ENCODE measurements at places on chromosomes 7 and 10.

- DNase-seq, result no peak
Observed at GRCh38 chr7:107948645-107949442, 54.1 kb downstream of the LAMB1 start.

DNA sequence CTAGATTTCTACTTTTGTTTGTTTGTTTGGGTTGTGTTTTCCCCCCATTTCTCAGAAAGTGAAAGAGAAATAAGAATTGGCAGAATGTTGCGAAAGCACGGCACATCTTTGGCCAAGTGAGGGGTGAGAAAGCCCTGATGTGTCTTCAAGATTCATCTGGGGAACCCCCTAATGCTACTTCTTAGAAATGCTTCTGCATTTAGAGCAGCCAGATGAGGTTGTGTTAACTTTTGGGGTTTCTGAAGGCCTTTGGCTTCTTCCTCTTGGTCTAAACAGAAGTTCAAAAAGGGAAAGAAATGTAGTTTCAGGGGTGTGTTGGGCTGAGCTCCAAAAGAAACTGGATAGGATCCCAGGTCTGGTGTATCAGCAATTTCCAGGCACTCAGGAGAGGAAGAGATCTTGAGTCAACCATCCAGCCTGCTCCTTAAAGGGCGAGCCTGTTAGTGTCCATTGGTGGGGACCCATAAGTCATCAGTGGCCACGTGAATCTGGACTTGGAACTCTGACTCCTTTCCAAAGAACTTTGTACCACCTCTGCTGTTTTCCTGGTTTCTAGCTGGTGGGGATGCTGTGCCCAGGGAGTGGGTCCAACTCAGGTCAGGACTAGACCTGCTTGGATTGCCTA is 6.5 kb downstream of the DUSP5 start:
- peak; percentile 74 for DNase-seq

- DNase-seq, result no peak
Observed at GRCh38 chr10:69337296-69338132, 59.2 kb downstream of the HK1 start.

- no peak for DNase-seq
Observed at GRCh38 chr7:90988516-90988915, 275.7 kb upstream of the FZD1 start.

DNA sequence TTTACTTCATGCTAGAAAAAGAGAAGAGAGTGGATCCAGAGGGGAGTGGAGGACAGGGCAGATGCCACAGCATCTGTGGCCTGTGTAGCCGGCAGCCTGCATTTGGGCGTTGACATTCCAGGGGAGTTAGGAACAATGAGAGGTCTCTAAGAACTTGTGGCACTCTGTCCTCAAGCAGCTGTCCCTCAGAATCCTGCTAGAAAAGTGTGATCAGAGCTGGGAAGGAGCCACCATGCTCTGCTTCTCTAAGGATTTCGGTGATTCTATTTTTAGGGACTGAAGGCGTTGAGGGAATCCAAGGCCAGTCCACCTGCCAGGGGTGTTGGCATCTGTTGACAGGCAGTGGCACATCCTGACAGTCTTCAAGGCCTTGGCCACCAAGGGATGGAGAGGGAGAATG is 7.6 kb downstream of the LRIT2 start:
- no peak for DNase-seq

DNA sequence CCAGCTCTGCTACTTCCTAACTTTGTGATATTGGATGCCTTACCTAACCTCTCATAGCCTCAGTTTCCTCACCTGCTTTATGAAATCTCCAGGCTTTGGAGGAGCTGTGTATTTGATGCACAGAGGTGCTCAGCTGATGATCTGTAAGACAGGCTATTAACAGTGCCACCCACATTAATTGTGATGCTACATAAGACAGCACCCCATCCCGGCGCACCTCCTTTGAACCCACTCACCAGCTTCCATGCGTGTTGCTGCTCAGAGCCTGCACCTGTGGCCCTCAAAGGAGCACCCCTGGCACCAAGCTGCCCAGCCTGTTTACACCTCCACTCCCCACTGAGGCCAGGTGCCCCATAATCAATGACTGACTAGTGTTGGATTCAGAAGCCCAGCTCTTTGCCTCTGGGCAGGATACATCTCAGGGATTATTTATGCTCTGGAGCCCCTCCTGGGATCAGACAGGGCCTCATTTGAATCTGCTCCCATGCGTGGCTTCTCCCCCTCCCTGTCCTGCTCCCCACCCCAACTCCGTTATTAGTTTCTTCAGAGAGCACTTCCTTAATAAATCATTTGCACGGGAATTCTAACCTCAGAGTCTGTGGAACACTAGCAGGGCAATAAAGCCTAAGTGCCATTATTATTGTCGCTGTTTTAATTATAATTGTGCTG is 87.7 kb downstream of the GFRA1 start:
- no peak for DNase-seq

- DNase-seq, result no peak
Observed at GRCh38 chr7:29076631-29077030, 69.7 kb downstream of the CPVL start.

DNA sequence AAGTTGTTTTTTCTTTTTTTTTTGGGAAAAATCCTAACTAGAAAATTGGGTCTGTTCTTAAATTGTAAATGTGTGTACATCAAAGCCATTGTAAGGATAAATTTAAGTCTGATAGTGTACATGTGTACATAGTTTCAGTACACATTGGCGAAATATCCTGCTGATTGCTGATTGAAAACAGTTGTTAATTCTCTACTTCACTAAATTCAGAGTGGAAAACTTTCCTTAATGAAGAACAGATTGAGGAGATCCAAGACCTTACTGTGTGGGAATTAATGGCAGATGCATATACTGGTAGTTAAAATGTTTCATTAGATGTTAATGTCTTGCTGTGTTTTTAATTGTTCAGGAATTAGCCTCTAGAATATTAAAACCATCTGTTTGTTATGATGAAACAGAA is 506.0 kb downstream of the AUTS2 start:
- DNase-seq, result no peak

DNA sequence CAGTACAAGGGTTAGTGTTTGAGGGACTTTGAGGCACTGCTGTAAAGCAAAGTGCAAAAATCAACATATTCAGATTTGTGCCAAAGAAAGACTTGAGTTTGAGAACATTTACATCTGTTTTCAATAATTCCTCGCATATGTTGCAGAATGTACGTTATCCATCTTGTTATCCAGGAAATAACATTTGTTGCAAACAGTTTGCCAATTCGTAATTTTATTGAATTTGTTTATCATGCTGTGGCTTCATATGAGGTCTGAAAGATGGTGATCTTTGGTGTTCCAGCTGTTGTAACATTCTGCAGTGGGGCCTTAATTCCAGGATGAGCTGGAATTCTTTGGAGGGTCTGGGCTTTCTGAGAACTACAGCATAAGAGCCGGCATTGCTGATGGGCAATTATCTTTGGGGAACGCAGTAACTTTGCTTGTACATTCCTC is 396.2 kb downstream of the LRMDA start:
- DNase-seq, result no peak

DNA sequence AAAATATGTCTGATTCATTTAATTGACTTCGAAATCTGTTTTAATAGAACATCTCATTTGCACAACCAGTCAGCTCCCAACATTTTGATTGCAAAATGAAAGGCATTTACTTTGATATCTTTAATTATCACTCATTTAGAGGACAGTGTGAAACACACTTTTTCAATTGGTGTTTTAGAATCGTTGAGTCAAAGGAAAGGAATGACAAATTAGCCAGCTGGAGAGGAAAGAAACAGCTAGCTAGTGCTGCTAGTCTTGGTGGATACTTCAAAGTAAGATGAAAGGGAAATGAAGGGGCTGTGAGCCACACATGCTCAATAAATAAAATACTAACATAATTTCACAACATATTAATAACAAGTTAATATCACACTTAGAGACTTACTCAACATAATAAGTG is 570.2 kb downstream of the PHTF2 start:
- DNase-seq, result no peak

GRCh38 chr7:30172451-30172850 is 37.7 kb downstream of the MTURN start:
- DNase-seq, result no peak

DNA sequence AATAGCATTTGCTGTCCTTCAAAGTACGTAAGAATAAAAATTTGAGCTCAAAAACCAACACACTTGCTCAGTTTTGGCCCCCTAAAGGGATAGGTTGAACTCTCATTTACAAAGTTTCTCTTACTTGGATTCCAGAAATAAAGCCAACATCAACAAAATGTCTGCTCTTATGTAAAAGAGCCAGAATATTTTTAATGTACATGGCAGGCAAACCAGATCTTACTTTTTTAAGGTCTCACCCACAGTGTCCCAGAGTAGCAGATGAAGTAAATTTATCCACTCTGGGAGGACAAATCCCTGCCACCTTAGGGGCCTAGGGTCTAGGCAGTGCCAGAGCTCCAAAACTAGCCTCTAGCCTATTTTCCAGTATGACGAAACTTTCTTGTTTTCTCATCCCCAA is 159.6 kb downstream of the SKAP2 start:
- no peak for DNase-seq

DNA sequence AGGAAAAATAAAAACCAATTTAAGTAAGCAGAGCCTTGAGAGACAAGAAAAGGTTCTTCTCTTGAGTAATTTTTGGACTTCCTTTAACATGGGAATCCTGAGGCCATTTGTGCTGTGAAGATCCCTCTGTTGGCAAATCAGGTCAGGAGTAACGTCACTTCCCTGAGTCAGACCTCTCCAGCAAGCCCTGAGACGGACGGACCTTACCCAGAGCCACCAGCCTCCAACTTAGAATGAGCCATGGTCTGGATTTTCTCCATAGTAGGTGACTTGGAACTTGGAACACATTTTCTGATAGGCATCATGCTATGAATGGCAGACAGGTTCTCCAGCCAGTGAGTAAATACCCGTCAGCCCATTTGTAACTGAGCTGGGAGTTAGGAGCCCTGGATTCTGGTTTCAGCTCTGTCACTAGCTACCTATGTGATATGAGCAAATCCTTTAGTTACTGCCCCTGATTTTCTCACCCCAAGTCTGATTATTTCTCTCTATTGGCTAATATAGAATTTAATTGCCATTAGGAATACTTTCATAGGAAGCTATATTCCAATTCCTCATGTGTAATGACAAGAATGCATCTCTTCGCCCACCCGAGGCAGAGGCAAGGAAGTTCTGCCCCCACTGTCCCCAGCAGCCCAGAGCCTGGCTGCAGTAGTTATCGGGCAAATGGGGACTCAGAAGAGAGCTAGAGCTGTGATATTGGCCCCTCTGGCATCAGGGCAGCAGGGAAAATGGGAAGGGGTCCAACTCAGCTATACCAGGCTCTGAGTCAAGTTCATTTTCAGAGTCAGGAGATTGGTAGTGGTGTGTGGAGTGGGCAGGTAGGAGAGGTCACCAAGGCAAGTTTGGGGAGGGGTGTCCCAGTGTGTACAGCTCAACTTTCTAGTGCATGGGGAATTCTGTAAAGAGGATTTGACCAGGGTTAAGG is 153.7 kb upstream of the AGK start:
- DNase-seq, result no peak

DNA sequence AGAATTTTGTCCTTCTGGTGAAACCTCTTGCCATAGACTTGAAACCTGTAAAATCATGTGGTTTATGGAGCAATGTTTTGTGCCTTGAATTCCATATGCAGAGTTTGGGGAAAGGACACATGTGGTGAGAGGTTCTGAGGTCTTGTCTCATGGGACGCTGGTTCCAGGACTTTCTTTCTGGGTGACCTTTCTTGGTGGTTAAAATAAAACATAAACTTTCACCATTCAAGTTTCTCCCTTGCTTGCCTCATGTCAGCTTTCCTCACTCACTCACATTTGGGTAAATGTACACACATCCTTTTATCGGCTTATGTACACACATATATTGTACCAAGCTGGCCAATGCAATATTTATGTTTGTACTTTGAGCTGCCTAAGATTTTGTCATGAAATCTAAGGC is 144.9 kb upstream of the CELF2 start:
- DNase-seq, result no peak

- no peak for DNase-seq
Observed at GRCh38 chr7:101941481-101942383, 124.3 kb downstream of the CUX1 start.

DNA sequence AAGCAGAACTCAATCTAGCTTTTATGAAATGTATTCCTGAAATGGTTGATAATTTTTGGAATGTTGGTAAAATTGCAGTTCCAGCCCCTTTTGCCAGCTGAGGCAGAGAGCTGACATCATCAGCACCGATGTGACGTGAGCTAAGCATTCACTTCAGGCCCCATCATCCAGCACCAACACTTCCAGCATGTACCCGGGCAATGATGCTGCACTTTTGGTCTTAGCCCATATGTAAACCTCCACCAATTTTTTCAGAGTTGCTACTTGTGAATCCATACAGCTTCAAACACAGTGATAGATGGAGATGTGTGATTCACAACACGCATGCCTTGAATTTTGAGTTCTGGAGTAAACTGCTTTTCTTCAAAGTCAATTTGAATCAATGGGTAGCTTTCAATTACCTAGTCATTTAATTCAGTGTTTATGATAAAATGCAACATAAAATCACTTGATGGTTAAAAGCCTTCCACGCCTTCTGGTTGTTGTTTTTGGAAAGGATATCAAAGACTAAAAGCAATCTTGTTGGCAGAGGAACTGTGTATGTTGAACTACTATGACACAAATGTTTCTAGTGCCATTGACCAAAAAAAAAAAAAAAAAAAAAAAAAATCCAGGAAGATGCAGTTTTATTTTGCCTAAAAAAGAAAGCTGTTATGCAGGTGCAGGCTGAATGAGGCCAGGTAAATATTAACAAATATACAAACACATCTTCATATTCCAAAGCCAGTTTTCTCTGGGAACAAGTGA is 73.9 kb downstream of the NRP1 start:
- DNase-seq, result no peak

- no peak for DNase-seq
Observed at GRCh38 chr7:12884856-12885440, 197.5 kb downstream of the ARL4A start.

- no peak for DNase-seq
Observed at GRCh38 chr7:19508124-19508523, 200.7 kb downstream of the POLR1F start.

- no peak for DNase-seq
Observed at GRCh38 chr7:8135417-8135816, 126.5 kb downstream of the ICA1 start.

GRCh38 chr10:77580482-77580881 is 57.1 kb downstream of the KCNMA1 start:
- no peak for DNase-seq

GRCh38 chr10:21980691-21981090 is 22.8 kb downstream of the DNAJC1 start:
- DNase-seq, result no peak

- no peak for DNase-seq
Observed at GRCh38 chr10:114823077-114823463, 1.5 kb downstream of the FHIP2A start.

GRCh38 chr7:151572136-151572535 is 52.4 kb upstream of the RHEB start:
- DNase-seq, result no peak

GRCh38 chr7:108030516-108030915 is 27.6 kb upstream of the LAMB1 start:
- no peak for DNase-seq

GRCh38 chr7:54015251-54015650 is 526.9 kb upstream of the VSTM2A start:
- no peak for DNase-seq

GRCh38 chr10:3622845-3623621 is 162.0 kb downstream of the KLF6 start:
- peak; percentile 55 for DNase-seq

Data from activated CD4-positive, alpha-beta T cell treated with anti-CD3 and anti-CD28 coated beads for 48 hours (primary cell).